Neural cell (in vitro differentiated cells): ENCODE measurements at places on chromosomes 4 and X. TPM values are rescaled to one million over a fixed set of nuclear protein-coding genes. Genes with fewer than 3 reads are reported as not detected.

HEPH gene
- 8.7 and 11.6 TPM in 2 replicates for polyA plus RNA-seq

CYLC1 gene
- polyA plus RNA-seq = not detected in 2 replicates

PNMA6F gene
- 0.77 and 1.7 TPM in 2 replicates for polyA plus RNA-seq

SSX2B gene
- not detected in 2 replicates for polyA plus RNA-seq

ERAS gene
- 3.2 and 3.6 TPM in 2 replicates for polyA plus RNA-seq

CENPI gene
- 1.7 and 1.8 TPM in 2 replicates for polyA plus RNA-seq

ZNF711 gene
- 301 and 321 TPM in 2 replicates for polyA plus RNA-seq

TLR10 gene
- 0.10 and 0.14 TPM in 2 replicates for polyA plus RNA-seq

HTR2C gene
- polyA plus RNA-seq = 7.2 and 8.6 TPM in 2 replicates

ENPP6 gene
- not detected in 2 replicates for polyA plus RNA-seq

FOXR2 gene
- polyA plus RNA-seq = not detected in 2 replicates

WFS1 gene
- polyA plus RNA-seq = 4.5 and 8.4 TPM in 2 replicates

AKAP14 gene
- polyA plus RNA-seq = 4.2 TPM in 1 of 2 replicates, not detected in the other

RAB9A gene
- 26.9 and 30.6 TPM in 2 replicates for polyA plus RNA-seq

GPR119 gene
- not detected in 2 replicates for polyA plus RNA-seq

GRIA2 gene
- 823 and 875 TPM in 2 replicates for polyA plus RNA-seq

C1QTNF7 gene
- polyA plus RNA-seq = not detected in 2 replicates

PABPC1L2B gene
- not detected in 2 replicates for polyA plus RNA-seq

CYBB gene
- 0.40 and 0.83 TPM in 2 replicates for polyA plus RNA-seq

SMIM31 gene
- polyA plus RNA-seq = not detected in 2 replicates

REPS2 gene
- 14.4 and 15.1 TPM in 2 replicates for polyA plus RNA-seq

LAMTOR3 gene
- polyA plus RNA-seq = 172 and 203 TPM in 2 replicates

PARM1 gene
- 1.3 TPM in 2 replicates for polyA plus RNA-seq

STAP1 gene
- not detected in 2 replicates for polyA plus RNA-seq

VCX3A gene
- 0.87 TPM in 1 of 2 replicates, not detected in the other for polyA plus RNA-seq

SORBS2 gene
- 46.0 and 56.1 TPM in 2 replicates for polyA plus RNA-seq

LUZP4 gene
- not detected in 2 replicates for polyA plus RNA-seq

MED28 gene
- 31.8 and 33.7 TPM in 2 replicates for polyA plus RNA-seq

TEX13D gene
- not detected in 2 replicates for polyA plus RNA-seq

HOPX gene
- 0.62 and 2.0 TPM in 2 replicates for polyA plus RNA-seq

PCGF3 gene
- polyA plus RNA-seq = 117 and 131 TPM in 2 replicates

HPGD gene
- polyA plus RNA-seq = 18.7 and 23.7 TPM in 2 replicates

MAGEA9B gene
- polyA plus RNA-seq = not detected in 2 replicates

SLC16A2 gene
- polyA plus RNA-seq = 14.5 and 17.4 TPM in 2 replicates

FRYL gene
- polyA plus RNA-seq = 64.0 and 74.8 TPM in 2 replicates

HPRT1 gene
- polyA plus RNA-seq = 10.1 and 13.2 TPM in 2 replicates

FATE1 gene
- polyA plus RNA-seq = not detected in 2 replicates

TLR1 gene
- polyA plus RNA-seq = not detected in 2 replicates

UCHL1 gene
- polyA plus RNA-seq = 5,099 and 5,212 TPM in 2 replicates

RGN gene
- polyA plus RNA-seq = 1.5 TPM in 1 of 2 replicates, not detected in the other

ARHGAP6 gene
- polyA plus RNA-seq = 0.40 TPM in 1 of 2 replicates, not detected in the other

RNF4 gene
- polyA plus RNA-seq = 48.2 and 67.9 TPM in 2 replicates
